ENCODE measurements at places on chromosomes 7 and 10.

- DNase-seq = peak; percentile 56
Observed at GRCh38 chr10:78774999-78775711, 293.6 kb upstream of the ZMIZ1 start.

DNA sequence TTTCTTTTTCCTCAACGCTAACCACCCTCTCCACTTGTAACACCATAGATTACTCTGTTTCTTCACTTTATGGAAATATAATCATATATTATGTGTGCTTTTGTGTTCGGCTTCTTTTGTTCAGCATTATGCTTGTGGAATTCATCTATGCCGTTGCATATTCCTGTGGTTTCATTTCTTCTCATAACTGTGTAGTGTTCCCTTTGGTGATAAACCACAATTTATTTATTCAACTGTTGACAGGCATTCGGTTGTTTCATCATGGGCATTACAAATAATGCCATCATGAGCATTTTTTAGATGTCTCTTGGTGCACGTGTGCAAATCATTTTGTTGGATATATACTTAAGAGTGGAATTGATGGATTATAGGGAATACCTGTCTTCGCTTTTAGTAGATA is 12.1 kb downstream of the AVL9 start:
- no peak for DNase-seq

- DNase-seq = no peak
Observed at GRCh38 chr10:35633006-35633980, 8.8 kb downstream of the FZD8 start.

DNA sequence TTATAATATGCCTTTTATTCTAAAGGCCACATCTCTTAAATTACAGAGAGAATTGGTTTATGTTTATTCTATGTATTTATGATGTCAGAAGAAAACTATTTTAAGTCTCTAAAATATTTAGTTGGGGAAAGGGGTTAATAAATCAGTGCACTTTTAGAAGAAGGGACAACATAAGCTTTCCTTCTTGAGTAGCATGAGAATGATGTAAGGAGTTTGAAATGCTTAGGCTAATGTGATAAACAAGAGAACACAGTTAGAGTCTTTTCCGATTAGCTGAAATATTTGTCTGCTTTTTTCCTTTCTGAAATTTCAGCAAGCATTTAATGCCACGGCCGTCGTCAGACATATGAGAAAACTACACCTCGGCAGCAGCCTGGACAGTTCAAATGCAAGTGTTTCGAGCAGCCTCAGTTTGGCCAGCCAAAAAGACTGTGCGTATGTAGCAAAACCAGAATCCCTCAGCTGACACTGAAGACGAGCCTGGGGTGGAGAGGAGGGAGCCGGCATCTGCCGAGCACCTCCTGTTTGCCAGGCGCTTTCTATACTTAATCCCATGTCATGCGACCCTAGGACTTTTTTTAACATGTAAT is 176.2 kb downstream of the CCDC3 start:
- DNase-seq = no peak

DNA sequence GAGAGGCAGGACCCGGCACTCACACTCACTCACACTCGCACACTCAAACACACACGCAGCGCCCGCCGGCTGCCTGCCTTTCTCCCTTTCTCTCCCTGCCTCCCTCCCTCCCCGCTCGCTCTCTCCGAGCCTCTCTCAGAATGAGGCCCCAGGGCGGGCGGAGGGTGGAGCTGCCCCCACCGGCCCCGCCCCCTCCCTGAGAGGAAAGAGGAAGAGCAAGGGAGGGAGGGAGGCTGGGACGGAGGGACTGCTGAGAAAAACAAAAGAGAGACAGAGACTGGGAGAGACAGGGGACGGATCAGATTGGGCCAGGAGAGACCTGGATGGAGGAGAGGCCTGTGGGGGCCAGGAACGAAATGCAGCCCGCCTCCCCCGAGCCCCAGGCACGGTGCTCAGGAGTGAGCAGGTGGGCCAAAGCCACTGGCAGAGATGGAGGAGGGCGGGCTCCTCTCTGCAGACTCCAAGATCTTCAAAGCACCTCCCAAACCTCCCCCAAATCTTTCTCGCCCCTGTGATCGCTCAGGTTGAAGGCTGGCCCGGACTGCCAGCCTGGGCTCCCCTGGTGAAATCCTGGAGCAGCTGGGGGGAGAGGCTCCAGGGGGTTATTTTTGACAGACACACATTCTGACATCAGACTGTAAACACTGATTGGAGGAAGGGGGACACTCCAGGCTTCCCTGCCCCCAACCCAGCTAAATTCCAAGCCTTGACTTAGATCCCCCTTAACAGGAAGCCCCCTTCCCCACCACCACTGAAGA is 5.1 kb downstream of the LDB1 start:
- peak; percentile 85 for DNase-seq

- DNase-seq = no peak
Observed at GRCh38 chr10:79144351-79145173, 75.8 kb downstream of the ZMIZ1 start.

DNA sequence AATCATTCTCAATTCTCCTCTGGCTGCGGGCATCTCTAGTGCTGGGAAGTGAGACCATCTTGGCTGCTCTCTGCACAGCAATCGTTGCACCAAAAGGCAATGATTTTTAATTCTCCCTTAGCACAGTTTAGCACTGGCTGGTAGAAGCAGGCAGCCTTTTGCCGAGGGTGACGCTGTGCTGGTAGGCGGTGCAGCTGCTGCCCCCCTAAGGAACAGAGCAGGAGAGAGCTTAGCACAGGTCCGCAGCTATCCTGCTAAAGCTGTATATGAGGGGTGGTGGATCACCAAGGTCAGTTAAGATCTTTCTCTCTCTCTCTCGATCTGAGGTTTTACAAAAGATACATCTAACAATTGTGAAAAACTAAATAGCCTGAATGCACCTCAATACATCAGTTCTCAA is 390.1 kb downstream of the GATA3 start:
- peak; percentile 82 for DNase-seq

DNA sequence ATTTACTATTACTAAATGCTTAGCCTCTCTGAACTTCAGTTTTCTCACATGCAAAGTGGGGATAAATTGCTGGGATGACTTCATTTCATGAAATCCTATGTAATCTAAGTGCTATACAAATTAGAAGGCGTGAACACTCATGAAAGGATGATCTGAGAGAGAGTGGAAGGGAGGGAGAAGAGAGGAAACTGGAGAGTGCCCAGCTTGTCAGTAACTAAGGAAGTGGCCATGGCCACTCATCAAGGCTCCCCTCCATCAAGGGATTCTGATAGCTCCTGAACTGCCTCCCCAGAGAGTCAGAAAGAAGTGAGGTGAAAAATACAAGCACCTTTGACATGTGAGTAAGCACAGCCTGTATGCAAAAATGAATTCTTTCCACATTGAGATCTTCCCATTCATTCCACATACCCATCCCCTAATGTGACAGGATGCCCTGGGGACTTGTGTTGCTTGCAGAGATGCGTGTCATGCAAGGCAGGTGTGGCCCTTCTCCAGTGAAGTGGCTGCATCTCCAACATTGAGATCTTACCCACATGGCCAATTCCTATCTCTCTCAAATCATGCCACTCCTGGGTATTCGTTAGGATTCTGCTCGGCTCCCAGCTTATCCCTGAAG is 76.5 kb upstream of the ITPRID1 start:
- no peak for DNase-seq

- DNase-seq = no peak
Observed at GRCh38 chr10:63197344-63198092, 64.4 kb downstream of the NRBF2 start.

DNA sequence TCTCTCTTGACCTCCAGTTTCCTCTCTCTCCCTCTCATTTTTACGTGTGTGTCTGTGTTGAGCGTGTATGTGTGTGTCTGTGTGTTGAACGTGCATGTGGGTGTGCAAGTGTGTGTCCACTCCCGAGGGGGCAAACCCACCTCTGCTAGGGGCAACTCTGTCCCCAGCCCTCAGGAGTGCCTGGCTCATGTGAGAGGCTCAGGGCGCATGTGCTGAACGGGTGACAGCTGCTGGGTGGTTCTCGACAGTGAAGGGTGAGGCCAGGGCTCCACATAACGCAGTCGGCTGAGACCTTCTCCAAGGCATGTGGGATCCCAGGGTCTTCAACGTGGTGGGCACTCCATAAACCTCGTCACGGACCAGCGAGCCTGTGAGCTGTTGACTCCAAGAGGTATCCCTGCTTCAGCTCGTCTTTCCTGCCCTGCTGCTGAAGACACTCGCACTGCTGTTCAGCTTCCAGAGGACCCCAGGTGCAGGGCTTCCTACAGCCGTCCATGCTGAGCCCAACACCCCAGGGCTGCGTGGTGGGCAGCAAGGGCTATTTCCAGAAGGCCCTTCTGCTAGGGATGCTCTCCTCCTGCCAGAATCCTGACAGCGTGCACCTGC is 361.6 kb upstream of the SHH start:
- DNase-seq = no peak

DNA sequence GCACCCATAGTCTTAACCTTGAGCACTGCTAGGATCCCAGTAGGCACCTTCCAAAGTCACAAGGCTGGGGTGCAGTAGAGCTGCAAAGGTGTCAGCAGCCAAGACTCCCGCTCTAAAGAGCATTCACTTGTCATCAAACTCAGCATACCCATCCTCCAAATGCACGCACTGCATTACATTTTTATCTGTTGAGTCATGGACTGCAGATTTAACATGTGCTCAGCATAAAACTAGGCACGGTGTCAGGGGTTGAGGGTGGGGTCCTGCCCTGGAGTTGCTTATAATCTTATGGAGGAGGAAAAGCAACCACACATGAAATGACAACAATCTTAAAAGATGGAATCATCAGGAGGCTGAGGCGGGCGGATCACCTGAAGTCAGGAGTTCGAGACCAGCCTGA is 102.6 kb downstream of the PARP12 start:
- DNase-seq = no peak

- DNase-seq = no peak
Observed at GRCh38 chr7:14071045-14071444, 81.6 kb upstream of the ETV1 start.

GRCh38 chr7:94514140-94514889 is 4.7 kb downstream of the CASD1 start:
- peak; percentile 29 for DNase-seq

GRCh38 chr10:46092524-46093081 is 46.5 kb upstream of the MSMB start:
- DNase-seq = no peak

DNA sequence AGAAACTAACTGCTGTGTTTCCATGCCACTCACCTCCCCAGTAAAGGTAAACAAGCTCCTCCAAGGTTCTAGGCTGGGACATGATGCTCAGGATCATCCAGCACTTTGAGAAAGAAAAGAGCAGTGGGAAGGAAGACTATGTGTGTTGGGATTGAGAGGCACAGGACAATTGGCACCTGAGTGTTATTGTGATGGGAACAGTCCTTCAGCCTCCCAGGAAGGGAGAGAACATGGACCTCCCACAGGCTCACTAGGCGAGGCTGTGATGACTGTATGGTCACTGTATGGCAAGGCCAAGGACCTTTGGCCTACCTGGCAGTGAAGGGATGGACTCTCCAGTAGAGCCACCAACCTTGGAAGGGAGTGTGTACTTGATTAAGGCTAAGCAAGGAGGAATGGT is 123.2 kb upstream of the UNC5B start:
- DNase-seq = no peak

- DNase-seq = no peak
Observed at GRCh38 chr7:33190688-33191304, 61.4 kb downstream of the BBS9 start.

DNA sequence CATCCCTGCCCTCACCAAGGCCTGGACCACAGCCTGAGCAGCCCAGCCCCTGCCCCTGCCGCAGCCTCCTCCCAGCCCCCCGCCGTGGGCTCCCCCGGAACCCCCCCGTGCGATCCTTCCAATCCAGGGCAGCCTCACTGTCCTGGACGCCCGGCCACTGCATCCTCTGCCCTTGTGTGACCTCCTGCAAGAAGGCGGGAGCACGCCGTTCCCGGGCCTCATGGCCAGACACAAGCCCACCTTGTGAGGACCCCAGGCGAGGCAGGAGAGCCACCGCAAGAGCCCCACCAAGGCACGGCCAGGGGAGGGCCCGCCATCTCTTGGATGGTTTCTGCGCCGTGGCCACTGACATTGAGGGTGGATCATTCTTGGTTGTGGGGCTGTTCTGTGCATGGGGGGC is 7.8 kb upstream of the LFNG start:
- no peak for DNase-seq

- no peak for DNase-seq
Observed at GRCh38 chr7:40300146-40300670, 165.4 kb downstream of the SUGCT start.

DNA sequence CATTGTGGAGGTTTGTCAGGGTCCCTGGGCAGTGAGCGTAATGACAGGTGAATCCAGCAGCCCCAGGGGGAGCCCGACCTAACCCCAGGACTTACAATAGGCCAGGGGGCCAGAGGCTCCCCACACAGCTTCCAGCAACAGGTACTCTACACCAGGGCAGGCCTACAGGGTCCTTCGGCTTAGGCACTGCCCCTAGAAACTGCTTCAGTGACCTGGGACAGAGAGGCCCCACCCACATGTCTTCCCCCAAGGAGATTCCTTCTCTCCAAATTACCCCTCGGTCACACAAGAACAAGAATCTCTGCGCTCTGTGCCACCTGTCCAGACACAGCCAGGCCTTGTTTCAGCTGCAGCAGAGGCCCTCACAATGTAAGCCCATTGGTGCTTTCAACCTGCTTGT is 24.4 kb downstream of the SKIDA1 start:
- DNase-seq = no peak

DNA sequence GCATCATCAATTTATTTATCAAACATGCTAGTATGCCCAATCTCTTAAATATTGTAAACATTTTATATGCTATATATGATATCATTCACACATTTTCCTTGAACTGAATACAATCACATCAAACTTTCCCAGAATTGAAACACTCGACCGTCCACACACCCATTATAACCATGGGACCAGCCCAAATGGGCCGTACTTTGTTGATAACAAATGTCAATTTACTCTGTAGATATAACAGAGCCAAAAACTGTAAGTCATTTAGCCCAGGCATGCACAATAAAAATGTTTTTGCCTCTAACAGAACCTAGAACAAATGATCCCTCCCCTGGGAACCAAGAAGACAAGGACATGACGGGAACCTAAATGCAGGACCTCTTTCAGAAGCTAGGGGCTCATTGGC is 683 bp upstream of the ANKRD22 start:
- no peak for DNase-seq

- DNase-seq = no peak
Observed at GRCh38 chr10:34252111-34252510, 563.0 kb downstream of the PARD3 start.

DNA sequence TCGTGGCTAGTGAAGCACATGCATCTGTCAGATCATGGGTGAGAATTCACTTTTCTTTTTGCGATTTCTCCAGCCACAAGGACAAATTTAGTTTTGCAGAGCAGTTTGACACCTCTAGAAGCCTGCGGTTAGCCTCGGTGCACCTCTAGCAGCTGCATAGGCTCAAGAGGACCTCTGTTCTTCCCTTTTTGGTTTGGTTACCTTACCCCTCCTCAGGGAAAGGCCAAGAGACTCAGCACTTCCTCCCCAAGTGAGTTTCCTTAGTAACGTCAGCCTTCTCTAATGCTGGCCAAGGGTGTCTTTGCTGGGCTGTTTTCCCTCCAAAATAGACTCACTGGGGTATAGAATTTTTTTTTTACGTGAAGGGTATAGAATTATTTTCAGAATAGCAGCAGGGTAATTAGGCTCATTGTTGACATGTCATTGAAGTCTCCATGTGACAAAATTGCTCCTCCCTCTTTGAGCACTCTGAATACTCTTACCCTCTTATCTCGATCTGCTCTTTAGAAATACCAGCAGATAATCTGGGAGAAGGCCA is 97.8 kb downstream of the AUTS2 start:
- DNase-seq = no peak
